Ovary (tissue), 10 donors: ENCODE measurements at places on chromosomes 2 and 18. TPM values are rescaled to one million over a fixed set of nuclear protein-coding genes. Genes with fewer than 3 reads are reported as not detected.
A peak's percentile ranks its signal among the peaks of the same experiment; 100 is the strongest.

SPATA3 gene
- not detected for total RNA-seq

DNA sequence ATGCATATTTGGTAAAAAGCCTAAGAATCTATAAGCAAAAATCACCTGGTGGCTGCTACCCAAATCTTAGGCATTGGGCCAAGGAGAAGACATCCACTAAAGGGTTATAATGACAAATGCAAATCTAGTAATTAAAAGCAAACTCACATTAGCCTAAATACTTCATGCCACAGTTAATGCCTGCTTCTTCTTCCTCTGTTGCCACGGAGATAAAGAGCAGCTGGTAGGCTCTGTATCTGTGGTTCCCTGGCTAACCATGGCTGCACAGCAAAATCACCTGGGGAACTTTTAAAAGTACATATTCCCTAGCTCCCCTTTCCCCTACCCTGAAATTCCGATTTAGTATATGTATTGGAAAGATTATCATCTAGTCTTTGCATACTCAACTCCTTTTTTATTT, 114.3 kb downstream of the LNPK start:
- no peak overlapping the region for H3K27ac ChIP-seq
- no peaks in the 10 kb centered on the region for H3K36me3 ChIP-seq
- no peak for DNase-seq
- H3K4me1 ChIP-seq, result no peaks in the 10 kb centered on the region

- H3K27ac ChIP-seq, result no peak overlapping the region
- no peak overlapping the region for H3K4me3 ChIP-seq
- DNase-seq, result no peak
- no peaks in the 10 kb centered on the region for H3K36me3 ChIP-seq
Observed at GRCh38 chr2:242034138-242034537, 164.6 kb downstream of the RTP5 start.

GRCh38 chr2:234761910-234762309, 189.9 kb upstream of the SH3BP4 start:
- no peak overlapping the region for H3K27ac ChIP-seq
- no peaks in the 10 kb centered on the region for H3K36me3 ChIP-seq
- no peaks in the 10 kb centered on the region for H3K4me1 ChIP-seq
- no peaks in the 10 kb centered on the region for H3K27me3 ChIP-seq

ZFAND2B gene
- total RNA-seq, result 31.7 TPM

- H3K4me1 ChIP-seq, result peaks cover 1% of the 10 kb centered on the region
- no peak overlapping the region for H3K27ac ChIP-seq
- no peak overlapping the region for H3K4me3 ChIP-seq
- DNase-seq, result no peak
- H3K27me3 ChIP-seq, result no peaks in the 10 kb centered on the region
Observed at GRCh38 chr2:9276901-9277451, 70.4 kb downstream of the ASAP2 start.

DNA sequence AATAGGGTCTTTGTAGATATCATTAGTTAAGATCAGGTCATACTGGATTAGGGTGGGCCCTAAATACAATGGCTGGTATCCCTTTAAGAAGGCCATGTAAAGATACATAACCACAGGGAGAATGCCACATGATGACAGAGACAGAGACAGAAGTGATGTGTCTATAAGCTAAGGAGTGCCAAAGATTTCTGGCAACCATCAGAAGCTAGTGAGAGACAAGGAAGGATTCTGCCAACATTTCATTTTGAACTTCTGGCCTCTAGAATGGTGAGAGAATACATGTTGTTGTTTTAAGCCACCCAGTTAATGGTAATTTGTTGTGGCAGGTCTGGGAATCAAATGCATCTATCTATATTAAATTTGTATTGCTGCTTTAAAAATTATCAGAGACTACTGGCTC, 185.5 kb upstream of the CYRIA start:
- no peaks in the 10 kb centered on the region for H3K36me3 ChIP-seq
- H3K4me1 ChIP-seq, result no peaks in the 10 kb centered on the region
- H3K27me3 ChIP-seq, result no peaks in the 10 kb centered on the region
- H3K27ac ChIP-seq, result no peak overlapping the region

GRCh38 chr2:231057590-231057989, 923 bp downstream of the PSMD1 start:
- H3K4me1 ChIP-seq, result peaks cover 3% of the 10 kb centered on the region
- no peak for DNase-seq
- H3K4me3 ChIP-seq, result peak overlapping the region; percentile 98

DNA sequence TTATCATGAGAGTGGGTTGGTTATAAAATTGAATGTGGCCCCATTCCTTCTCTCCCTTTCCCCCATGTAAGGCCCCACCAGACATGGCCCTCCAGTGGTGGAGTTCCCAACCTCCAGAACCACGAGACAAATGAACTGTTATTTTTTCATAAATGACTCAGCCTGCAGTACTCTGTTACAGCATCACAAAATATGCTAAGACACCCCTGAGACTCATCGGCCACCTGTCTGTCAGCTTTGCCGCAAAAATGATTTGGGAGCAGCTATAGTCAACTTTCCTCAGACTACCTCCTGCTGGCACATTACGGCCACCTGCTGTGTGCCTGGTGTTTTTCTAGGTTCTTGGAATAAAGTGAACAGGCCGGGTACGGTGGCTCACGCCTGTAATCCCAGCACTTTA, 21.4 kb upstream of the C1QL2 start:
- H3K4me1 ChIP-seq, result no peaks in the 10 kb centered on the region
- no peaks in the 10 kb centered on the region for H3K27me3 ChIP-seq
- no peak for DNase-seq
- H3K4me3 ChIP-seq, result no peak overlapping the region
